ENCODE measurements at places on chromosomes 1 and 21. TPM values are rescaled to one million over a fixed set of nuclear protein-coding genes. Genes with fewer than 3 reads are reported as not detected.

The HSF2BP gene
- 3.0 TPM for polyA plus RNA-seq

The MYOG gene
- 0.18 TPM for polyA plus RNA-seq

The RIIAD1 gene
- polyA plus RNA-seq, result 0.43 TPM

The OLFML3 gene
- polyA plus RNA-seq, result 131 TPM

The GPR37L1 gene
- 0.12 TPM for polyA plus RNA-seq

The NPHS2 gene
- polyA plus RNA-seq, result 420 TPM

The NTMT2 gene
- not detected for polyA plus RNA-seq

The RNU1-3 gene
- 1.9 TPM for polyA plus RNA-seq

The SPRR2A gene
- polyA plus RNA-seq, result not detected

The ESPN gene
- 12.2 TPM for polyA plus RNA-seq

The BARHL2 gene
- not detected for polyA plus RNA-seq

The SH3D21 gene
- 31.2 TPM for polyA plus RNA-seq

The TCP10L gene
- polyA plus RNA-seq, result 2.0 TPM

The FLG2 gene
- polyA plus RNA-seq, result 0.40 TPM

The DYRK1A gene
- 77.0 TPM for polyA plus RNA-seq

The AMY2A gene
- 0.53 TPM for polyA plus RNA-seq

The GUCA2A gene
- polyA plus RNA-seq, result not detected

The LYPD8 gene
- polyA plus RNA-seq, result not detected

The PGM1 gene
- 31.3 TPM for polyA plus RNA-seq

The ADORA1 gene
- 4.6 TPM for polyA plus RNA-seq

The PCAT6 gene
- 2.9 TPM for polyA plus RNA-seq

The ANKRD65 gene
- polyA plus RNA-seq, result 8.5 TPM

The LMO4 gene
- polyA plus RNA-seq, result 116 TPM

The PFDN2 gene
- polyA plus RNA-seq, result 61.2 TPM

The NCAM2 gene
- 9.9 TPM for polyA plus RNA-seq

The LCE2A gene
- polyA plus RNA-seq, result not detected

The PDPN gene
- polyA plus RNA-seq, result 16.4 TPM

Measured in left kidney (tissue), 8 donors.